ENCODE measurements at places on chromosomes 1 and 21.

GRCh38 chr1:167631936-167632614, 2.0 kb downstream of the RCSD1 start:
- DNase-seq, result no peak

- DNase-seq, result no peak
Measured at GRCh38 chr1:171254859-171255258, 6.6 kb downstream of the FMO1 start.

- peak; percentile 9 for DNase-seq
Measured at GRCh38 chr1:203597331-203598090, 29.1 kb upstream of the ATP2B4 start.

- DNase-seq, result no peak
Measured at GRCh38 chr1:68811806-68812205, 314.9 kb upstream of the DEPDC1 start.

DNA sequence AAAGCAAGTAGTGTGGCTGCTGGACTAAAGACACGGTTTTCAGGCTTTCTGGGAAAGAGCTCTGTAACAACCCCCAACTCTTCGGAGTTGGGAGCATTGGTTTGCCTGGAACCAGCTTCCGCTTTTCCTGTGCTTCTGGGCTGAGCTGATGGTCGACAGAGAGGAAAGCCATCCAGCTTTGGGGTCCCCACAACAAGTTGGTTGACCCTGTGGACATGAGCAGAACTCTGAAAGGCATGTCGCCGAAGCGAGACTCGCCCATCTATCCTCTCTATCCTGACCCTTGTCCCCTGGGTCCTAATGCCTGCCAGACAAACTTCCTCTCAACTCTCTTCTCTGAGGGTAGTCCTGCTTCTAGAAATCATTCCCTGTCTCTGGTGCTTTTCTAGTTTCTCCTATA, 31.9 kb upstream of the FCGR2A start:
- no peak for DNase-seq

- no peak for DNase-seq
Measured at GRCh38 chr1:81231729-81232038, 569.0 kb upstream of the ADGRL2 start.

GRCh38 chr1:153538315-153538821, 2.4 kb downstream of the S100A5 start:
- DNase-seq, result peak; percentile 79

DNA sequence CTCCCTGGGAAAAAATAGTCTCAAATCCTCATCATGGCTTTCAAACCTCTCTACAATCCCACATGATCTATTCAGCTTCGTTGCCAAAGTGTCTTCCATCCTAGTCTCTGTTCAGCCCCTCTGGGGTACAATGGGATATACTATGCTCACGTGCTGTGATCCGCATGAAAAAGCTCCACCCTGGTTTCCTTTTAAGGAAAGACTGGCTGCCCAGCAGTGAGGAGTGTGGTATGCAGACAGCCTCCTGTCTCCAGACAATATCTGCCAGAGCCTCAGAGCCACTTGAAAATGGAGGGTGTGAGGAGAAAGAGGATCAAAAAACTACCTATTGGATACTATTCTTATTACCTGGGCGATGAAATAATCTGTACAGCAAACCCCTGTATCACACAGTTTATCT, 194.5 kb downstream of the LHX8 start:
- DNase-seq, result no peak

GRCh38 chr1:106055855-106056254, 1000.6 kb upstream of the PRMT6 start:
- DNase-seq, result peak; percentile 95

DNA sequence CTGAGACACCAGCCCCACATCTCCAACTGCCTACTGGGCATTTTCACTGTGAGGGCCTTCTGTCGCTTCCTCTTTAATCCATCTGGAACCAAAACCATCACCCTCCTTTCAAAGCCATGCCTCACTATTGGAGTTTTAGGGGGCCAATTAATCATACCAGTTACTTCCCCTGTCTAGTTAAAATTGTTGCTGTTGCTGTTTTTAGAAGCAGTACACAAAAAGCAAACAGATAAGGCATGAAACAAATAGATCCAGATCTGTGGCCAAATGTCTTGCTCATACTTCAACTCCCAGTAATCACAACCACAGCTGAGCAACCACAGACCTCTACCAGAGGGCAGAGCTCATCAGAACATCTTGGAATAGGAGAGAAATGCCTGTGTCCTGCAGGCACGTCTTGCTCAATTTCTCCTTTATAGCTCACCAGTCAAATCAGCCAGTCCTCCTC, 133.8 kb upstream of the C1orf105 start:
- no peak for DNase-seq

DNA sequence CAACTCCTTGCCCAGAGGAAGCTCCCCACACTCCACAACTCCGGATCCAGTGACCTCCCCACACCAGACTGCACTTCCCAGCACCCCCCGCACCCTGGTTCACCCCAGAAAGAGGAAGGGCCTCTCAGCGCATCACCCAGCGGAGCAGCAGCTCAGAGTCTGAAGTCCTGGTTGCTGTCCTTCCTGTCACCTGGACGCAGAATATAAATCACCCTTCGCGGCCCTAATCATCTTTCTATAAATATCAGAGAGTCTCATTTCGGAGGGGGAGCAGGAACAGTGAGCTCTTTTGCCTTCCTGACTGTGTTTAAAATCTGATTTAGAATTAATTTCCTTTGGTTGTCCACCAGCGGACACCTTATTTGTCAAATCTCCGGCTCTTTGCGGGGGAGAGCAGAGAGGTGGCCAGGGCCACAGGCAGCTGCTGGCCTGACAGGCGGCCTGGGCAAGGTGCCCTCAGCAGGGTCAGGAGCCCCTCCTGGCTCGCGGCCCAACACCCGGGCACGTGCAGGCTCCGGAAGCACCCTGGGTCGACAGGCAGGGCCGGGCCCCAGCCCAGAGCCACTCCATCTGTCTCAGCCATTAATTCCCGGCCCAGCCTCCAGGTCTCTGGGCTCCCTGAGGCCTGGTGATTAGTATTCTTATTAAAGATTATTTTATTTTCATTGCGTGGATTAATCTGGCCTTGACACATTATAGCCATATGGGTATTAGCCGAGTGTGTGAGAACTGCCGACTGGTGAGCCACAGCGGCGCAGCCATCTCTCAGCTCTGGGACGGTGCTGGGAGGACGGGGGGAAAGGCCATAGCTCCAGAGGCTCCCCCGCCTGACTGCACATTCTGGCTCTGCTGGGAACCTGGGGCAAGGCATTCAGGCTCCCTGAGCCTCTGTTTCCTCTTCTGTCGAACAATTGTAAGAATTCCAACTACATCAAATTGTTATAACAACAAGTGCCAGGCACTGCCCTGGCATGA, 19.7 kb downstream of the EPHA8 start:
- DNase-seq, result no peak

- no peak for DNase-seq
Measured at GRCh38 chr1:70840260-70840953, 207.2 kb downstream of the PTGER3 start.

GRCh38 chr1:210291786-210292230, 36.9 kb upstream of the HHAT start:
- no peak for DNase-seq

DNA sequence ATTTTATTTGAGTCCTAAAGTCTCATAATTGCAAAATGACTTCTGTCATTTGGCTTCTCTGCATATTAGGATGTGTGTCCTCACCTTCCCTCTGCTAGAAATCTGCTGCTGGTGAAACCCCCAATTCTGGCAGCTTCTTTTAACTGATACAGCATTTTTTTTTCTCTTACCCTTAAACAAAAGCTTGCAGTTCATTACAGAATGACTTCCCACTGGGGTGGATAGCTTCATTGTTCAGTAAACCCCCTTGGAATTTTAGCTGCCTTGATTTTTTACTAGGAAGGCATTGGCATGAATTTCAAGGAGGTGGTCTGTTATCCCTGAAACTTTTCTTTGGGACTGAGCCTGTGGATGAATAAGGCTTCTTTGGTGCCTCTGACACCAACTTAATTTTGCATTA, 16.8 kb downstream of the TSEN15 start:
- DNase-seq, result no peak

- no peak for DNase-seq
Measured at GRCh38 chr1:28122183-28122582, 33.8 kb upstream of the EYA3 start.

DNA sequence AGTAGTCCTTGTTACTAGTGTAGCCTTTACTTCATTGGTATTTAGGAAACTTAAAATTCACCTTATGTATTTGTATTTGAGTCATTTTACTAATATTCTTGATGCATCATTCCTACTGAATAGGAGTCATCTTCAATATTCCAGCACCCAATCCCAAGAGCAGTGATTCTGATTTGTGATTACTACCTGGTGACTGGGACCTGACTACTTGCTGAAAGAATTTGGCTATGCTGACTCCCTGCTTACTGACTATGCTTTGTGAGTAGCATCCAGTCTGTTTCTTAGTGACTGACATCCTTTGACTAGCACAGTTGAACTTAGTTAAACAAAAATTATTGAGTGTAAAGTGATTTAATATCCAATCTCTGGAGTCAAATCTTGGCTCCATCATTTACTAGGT, 129.9 kb upstream of the NEGR1 start:
- no peak for DNase-seq

GRCh38 chr1:92096317-92096716, 16.2 kb downstream of the BTBD8 start:
- DNase-seq, result no peak

GRCh38 chr1:2073382-2074230, 23.4 kb downstream of the PRKCZ start:
- peak; percentile 32 for DNase-seq

GRCh38 chr1:92998821-92999220, 37.6 kb upstream of the DIPK1A start:
- no peak for DNase-seq

GRCh38 chr1:114441332-114441731, 69.7 kb downstream of the TRIM33 start:
- DNase-seq, result no peak

- no peak for DNase-seq
Measured at GRCh38 chr1:214573386-214574318, 22.2 kb upstream of the PTPN14 start.

GRCh38 chr1:99297923-99298322, 33.6 kb downstream of the PLPPR4 start:
- no peak for DNase-seq

- no peak for DNase-seq
Measured at GRCh38 chr1:20719871-20720620, 2.2 kb upstream of the KIF17 start.

DNA sequence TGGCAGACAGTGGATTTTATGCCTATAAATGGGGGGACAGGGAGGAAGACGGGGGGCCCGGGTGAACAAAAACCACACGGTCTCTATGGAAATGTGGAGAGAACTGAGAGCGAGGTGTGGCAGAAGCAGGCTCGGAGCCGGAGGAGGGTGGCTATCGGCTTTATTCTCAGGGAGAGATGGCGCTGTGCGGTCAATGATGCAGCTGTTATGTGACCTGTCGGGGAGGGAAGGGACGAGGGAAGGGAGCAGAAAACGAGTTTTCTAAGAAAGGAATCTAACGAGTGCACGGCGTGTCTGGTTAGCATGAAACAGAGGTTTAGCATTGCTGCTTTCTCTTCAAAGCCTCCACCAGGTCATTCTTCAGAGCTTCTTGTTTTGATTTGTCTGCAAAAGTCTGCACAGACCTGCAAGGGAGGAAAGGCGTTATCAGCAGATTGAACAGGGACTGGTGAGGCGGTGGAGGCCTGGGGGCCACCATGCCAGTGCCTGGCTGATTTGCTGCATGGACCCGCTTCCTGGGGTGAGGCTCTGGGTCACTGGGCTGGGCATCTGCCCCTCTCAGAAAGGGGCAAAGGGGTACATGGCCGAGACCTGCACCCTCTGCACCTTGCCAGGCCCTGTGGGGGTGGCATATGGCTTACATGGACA, 27.2 kb downstream of the SLC66A1 start:
- DNase-seq, result no peak

- no peak for DNase-seq
Measured at GRCh38 chr1:229714964-229715603, 89.0 kb downstream of the URB2 start.

GRCh38 chr1:31837451-31838158, 21.8 kb upstream of the SPOCD1 start:
- DNase-seq, result no peak

DNA sequence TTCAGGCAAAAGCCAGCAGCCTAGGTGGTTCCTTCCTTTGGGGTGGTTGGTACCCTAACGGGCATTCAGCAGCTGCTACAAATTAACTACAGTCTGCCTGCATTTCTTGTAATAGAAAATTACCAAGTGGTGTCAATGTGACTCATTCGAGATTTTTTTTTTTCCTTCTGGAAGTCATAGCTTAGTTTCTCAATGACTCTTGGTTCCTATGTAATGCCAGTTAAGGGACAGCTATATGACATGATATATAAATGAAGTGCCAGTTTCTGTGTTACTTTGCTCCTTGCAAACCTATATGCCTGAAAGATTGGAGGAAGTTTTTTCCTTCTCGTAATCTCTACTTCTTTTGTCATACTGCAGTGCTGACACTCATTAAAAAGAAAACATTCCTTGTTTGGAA, 2.6 kb downstream of the MGST3 start:
- DNase-seq, result no peak

- no peak for DNase-seq
Measured at GRCh38 chr1:94734963-94735901, 84.9 kb upstream of the SLC44A3 start.

- DNase-seq, result peak; percentile 57
Measured at GRCh38 chr1:227357171-227357926, 39.1 kb upstream of the CDC42BPA start.

DNA sequence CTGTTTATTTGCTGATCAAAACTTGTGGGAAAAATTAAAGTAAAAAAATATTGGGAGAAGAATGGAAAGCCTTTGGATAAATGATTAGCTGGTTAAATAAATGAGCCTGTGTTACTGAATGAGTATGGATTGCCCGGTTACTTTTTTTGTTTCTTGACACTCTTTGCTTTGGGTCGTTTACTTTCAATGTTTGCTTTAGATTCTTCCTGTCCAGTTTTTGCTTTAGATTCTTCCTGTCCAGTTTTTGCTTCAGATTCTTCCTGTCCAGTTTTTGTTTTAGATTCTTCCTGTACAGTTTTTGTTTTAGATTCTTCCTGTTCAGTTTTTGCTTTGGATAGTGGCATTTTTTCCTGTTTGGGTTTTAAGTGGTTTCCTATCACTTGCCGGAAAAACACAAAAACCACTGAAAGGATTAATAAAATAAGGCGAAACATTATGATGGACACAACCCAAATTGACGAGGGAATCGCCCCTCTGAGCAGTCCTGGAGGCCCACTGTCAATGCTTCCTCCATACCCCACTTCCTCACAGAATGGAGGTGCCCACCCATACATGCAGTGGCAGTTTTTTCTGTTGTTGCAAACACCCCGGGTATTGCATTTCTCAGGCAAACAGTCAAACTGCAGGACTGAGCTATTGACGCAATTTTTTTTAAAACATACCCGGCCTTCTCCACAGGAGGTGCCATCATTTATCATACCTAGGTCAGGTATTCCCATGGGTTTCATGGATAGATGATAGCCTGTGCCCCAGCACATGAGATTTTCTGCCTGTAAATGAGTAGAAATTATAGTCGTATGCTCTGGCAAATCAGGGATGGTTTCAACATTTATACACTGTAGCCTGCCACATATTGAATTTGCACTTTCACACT, 2.3 kb downstream of the ADAM30 start:
- peak; percentile 9 for DNase-seq

- DNase-seq, result no peak
Measured at GRCh38 chr1:86714159-86714558, 9.8 kb downstream of the SH3GLB1 start.

- DNase-seq, result peak; percentile 30
Measured at GRCh38 chr1:19770436-19771190, 29.1 kb downstream of the TMCO4 start.

All from NCI-H2171 treated with DMSO at 0.1 percent for 48 hours (cell line).